A673 (cell line): ENCODE measurements at places on chromosomes 6 and 20. TPM values are rescaled to one million over a fixed set of nuclear protein-coding genes. Genes with fewer than 3 reads are reported as not detected.
A peak's percentile ranks its signal among the peaks of the same experiment; 100 is the strongest.

- no peak for DNase-seq
These were observed 193.3 kb upstream of the SYNDIG1 start for GRCh38 chr20:24275946-24276705.

GRCh38 chr20:25699914-25700313 is 3.3 kb upstream of the ZNF337 start:
- DNase-seq: no peak

DNA sequence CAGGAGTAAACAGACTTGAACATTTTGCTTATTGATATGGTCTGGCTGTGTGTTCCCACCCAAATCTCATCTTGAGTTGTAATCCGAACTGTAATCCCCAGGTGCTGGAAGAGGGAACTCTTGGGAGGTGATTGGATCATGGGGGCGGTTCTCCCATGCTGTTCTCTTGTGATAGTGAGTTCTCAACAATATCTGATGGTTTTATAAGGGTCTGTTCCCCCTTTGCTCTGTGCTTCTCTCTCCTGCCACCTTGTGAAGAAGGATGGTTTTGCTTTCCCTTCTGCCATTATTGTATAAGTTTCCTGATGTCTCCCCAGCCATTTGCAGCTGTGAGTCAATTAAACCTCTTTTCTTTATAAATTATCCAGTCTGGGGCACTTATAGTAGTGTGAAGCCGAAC is 40.0 kb downstream of the MYLIP start:
- peak; percentile 62 for DNase-seq

- DNase-seq: no peak
These were observed 115.2 kb upstream of the RNF24 start for GRCh38 chr20:4130404-4131189.

DNA sequence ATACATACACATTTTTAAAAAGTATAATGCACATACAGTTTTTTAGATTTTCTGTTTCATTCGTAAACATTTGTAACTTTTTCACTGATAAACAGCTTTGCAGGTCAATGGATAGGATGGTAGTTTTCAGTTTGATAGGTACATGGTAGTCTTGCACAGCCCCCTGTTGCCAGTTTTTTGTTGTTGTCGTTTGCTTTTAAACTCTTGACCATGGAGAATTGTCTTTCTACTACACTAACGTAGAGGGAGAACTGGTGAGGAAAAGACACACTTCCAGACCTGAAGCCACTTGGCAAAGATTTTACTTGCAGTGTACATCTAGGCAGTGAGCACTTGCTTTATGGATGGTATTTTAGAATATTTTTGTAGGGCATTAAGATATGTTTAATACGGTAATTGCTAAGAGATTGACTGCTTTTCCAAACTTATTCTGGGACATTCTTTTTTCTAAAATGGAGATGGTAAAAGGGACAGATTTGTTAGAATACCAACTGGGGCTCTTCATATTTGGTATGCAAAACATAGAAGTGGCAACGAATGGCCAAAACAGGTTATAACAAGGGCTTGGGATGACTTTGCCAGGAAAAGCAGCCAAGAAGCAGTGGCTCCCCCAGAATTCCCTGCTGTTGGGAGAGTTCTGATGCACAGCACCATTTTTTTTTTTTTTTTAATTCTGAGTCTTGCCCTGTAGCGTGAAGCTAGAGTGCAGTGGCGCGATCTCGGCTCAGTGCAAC is 1.5 kb downstream of the PYGB start:
- no peak for DNase-seq

DNA sequence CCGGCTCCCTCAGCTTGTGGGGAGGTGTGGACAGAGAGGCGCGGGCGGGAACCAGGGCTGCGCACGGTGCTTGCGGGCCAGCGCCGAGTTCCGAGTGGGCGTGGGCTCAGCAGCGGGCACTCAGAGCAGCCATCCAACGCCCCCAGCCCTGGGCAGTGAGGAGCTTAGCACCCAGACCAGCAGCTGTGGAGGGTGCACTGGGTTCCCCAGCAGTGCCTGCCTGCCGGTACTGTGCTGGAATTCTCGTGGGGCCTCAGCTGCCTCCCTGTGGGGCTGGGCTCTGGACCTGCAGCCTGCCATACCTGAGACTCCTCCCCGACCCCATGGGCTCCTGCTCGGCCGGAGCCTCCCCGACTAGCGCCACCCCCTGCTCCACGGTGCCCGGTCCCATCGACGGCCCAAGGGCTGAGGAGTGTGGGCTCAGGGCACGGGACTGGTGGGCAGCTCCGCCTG is 92.7 kb downstream of the MANEA start:
- DNase-seq: no peak

GRCh38 chr6:169425628-169426370 is 172.2 kb upstream of the THBS2 start:
- no peak for DNase-seq

GRCh38 chr6:44556046-44556445 is 168.5 kb downstream of the CDC5L start:
- DNase-seq: no peak

Gene METTL24
- total RNA-seq: 6.4 and 9.0 TPM in 2 replicates

Gene ZNF831
- total RNA-seq: not detected in 2 replicates

Gene NKX2-2
- 78.8 and 85.1 TPM in 2 replicates for total RNA-seq

Gene KIFC1
- total RNA-seq: 123 and 133 TPM in 2 replicates

Gene GPSM3
- total RNA-seq: 4.8 and 6.0 TPM in 2 replicates

Gene COQ3
- total RNA-seq: 15.9 and 21.7 TPM in 2 replicates
